ENCODE measurements at places on chromosomes 13 and 19.

DNA sequence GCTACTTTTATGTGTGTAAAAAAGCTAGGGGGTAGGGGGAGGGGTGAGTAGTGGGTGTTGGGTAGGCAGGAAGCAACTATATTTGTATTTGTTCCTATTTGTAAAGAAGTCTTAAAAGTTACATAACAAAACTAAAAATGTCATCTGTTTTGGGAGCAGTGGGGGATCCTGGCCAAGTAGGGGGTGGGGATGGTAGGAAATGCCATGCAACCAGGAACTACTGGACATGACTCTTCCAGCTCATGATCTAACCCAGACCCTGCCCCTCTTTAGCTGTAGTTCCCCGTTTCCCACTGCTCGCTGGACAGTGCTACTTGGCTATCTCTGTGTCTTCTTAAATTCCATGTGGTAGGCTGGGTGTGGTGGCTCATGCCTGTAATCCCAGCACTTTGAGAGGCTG lies 3.2 kb downstream of the GTF3A start:
- DNase-seq = no peak

DNA sequence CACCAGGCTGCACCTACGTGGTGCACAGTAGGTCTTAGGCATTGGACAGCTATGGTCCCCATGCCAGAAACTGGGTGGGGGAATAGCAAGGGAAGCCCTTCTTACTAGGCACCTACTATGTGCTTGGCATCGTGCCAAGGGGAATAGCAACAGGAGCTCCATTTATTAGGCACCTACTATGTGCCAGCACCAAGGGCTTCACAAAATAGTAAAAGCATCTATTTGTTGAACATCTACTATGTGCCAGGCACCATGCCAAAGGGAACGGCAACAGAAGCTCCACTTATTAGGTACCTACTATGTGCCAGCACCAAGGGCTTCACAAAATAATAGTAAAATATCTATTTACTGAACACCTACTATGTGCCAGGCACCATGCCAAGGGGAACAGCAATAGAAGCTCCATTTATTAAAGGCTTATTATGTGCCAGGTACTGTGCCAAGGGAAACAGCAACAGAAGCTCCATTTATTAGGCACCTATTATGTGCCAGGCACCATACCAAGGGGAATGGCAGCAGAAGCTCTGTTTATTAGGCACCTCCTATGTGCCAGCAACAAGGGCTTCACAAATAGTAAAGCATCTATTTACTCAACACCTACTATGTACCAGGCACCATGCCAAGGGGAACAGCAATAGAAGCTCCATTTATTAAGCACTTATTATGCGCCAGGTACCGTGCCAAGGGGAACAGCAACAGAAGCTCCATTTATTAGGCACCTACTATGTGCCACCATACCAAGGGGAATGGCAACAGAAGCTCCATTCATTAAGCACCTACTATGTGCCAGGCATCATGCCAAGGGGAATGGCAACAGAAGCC lies 108.5 kb downstream of the PTPRS start:
- DNase-seq = no peak

DNA sequence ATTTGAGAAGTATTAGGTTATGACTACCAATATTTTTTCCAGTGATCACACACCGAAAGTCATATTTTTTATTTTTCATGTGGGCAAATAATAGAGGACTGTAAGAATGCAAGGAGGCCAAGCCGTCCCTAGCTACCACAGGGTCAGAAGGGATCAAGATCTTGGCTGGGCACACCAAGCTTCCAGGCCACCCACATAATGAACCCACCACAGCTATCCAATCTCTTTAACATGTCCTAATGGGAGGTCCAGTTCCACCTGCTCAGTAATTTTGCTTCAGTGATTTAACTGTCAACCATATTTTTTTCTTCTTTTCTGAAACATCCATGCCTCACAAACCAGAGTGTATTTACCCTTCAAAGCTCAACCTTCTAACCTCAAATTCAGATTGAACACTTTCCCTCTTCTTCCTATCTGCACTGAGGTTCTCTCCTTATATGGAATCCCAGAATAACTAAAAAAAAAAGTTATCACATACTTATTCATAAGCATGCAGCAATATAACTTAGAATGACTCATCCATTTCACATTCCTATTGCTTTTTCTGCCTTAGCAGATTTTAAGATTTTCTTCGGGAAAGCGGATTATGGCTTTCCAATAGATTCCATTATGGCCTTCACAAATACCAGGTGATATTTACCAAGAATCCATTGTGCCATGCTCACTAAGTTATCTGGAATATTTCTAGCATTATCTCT lies 12.2 kb downstream of the ARGLU1 start:
- DNase-seq = no peak

DNA sequence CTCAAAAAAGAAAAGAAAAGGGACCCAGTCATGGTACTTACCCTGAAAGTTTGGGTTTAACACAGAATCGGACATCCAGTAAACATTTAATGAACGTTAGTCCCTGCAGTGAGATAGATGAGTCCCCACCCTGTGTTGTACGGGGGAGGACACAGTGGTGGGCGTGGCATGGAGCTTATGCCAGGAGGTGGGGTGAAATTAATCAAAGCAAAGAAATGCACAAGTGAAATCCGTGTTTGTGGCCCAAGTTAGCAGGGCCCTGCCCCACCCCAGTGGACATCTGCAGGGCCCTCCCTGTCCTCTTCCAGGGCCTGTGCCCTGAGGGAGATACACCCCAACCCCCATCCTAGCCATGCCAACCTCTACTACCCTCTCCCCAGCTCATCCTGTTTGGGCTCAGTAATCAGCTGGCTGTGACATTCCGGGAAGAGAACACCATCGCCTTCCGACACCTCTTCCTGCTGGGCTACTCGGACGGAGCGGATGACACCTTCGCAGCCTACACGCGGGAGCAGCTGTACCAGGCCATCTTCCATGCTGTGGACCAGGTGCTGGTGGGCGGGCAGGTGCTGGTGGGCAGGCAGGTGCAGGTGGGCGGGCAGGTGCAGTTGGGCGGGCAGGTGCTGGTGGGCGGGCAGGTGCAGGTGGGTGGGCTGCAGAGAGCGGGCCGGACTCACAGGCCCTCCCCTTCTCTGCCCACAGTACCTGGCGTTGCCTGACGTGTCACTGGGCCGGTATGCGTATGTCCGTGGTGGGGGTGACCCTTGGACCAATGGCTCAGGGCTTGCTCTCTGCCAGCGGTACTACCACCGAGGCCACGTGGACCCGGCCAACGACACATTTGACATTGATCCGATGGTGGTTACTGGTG lies 3.9 kb downstream of the MCOLN1 start:
- no peak for DNase-seq

DNA sequence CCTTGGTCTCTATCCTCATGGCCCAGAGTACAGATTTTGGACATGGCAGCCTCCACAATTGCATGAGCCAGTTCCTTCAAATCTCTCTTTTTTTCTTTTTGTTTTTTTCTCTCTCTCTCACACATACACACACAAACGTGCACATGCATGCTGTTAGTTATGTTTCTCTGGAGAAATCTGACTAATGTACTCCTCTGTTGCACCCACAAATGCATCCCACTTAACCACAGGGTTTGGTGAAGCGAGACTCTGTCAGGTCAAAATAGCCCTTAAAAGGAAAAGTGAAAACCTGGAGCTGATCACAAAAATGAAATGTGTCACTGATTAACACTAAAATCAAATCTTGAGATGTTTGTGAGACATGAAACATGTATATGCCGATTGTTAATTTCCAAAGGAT lies 374.6 kb upstream of the ARGLU1 start:
- DNase-seq = no peak

- no peak for DNase-seq
These were observed 24.2 kb upstream of the GATAD2A start for GRCh38 chr19:19381007-19381926.

DNA sequence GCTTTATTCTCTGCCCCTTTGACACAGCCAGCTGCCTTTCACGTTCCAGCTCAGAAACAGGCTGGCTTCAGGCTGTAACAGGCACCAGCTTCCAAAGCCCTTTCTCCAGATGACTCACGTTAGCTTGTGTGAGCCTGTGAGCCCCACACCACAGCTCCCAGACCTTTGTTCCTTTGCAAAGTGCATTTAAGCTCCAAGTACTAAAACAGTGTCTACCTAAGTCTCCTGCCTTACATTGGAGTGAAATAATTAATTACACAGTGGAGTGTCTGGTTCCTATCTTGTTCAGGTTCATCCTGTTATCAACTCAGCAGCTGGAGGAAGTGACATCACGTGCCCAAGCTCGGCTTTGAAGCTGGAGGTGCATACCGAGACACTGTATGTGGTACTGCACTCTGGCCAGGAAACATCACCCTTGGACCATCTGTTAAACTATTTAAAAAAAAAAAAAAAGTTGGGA lies 475.8 kb downstream of the FOXO1 start:
- DNase-seq = no peak

- DNase-seq = no peak
These were observed 5.2 kb upstream of the KBTBD7 start for GRCh38 chr13:41199526-41199925.

Data from endodermal cell (in vitro differentiated cells).